Stimulated activated CD4-positive, alpha-beta T cell treated with anti-CD3 and anti-CD28 coated beads, Interleukin-12 subunit alpha, Interleukin-12 subunit beta, amount 100 ng/mL, for 4 hours (primary cell): ENCODE measurements at places on chromosomes 3 and 15.

DNA sequence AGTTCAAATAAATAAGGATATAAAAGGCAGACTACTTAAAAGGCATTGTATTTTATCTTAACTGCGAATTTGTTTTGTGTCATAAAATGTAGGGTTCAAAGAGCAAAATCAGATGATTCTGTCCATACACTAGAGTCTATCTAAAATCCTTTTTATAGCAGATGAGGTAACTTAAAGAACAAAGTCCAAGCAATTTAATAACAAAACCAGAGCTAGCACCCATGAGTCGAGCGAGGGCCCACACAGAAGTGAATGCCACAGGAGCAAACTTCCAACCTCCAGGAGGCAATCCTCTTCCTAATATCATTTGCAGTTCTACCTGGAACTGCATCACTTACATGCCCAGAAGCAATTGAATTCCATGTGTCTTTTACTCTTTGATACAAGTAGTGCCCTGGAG lies 35.4 kb upstream of the KBTBD8 start:
- no peak for DNase-seq

DNA sequence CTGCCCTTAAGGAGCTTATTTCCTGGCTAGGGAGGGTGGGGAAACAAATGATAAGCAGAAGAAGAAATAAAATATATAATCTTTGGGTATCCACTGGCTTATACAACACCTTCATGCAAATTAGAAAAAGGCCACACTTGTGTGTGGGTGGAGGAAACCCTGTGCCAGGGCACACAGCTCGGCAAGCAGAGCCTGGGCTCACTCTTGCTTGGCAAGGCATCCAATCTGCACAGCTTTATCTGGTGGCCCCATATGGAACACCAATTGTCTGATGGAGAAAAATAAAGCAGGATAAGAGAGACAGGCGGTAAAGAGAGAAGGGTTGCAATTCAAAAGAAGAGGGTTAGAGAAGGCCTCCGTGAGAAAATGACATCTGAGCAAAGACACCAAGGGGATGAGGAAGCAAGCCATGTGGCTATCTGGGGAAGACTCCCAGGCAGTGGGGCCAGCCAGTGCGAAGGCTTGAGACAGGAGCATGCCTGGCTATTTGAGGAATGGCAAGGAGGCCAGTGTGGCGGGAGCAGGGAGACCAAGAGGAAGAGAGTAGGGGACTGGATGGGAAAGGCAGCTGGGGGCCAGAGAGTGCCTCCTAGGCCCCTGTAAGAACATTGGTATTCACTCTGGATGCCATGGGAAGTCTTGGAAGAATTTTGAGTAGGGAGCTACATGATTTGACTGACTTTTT lies 22.5 kb upstream of the VPS8 start:
- no peak for DNase-seq

DNA sequence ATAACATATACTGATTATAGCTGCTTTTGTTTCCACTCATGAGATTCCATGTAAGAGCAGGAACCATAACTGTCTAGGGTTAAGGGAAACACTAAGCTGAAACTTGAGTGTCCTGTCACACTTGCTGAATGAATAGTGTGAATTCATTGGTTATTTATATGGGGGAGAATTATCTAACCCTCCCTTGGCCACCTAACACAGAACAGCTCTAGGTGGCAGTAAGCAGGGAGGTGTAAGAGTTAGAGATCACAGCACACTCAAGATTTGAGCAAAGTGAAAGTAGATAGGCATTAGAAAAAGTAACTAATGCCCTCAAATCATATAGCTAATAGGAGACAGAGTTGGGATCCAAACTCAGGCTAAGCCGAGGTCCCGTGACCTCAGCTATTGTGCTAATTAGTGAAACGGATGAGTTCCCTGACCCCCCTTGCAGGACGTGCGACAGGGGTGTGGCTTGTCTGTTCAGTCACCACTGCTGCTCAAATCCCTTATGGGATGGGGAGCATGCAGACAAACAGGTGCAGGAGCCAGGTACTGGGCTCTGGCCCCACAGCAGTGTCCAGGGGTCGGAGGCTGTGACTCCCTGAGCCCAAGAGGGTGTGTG lies 27.7 kb upstream of the ANO10 start:
- DNase-seq = no peak

- DNase-seq = no peak
These were observed 81.9 kb downstream of the FAM43A start for GRCh38 chr3:194767446-194768207.

GRCh38 chr3:178359728-178360127 lies 176.5 kb upstream of the KCNMB2 start:
- DNase-seq = no peak

- no peak for DNase-seq
These were observed 576.3 kb upstream of the NECTIN3 start for GRCh38 chr3:110495201-110495927.

DNA sequence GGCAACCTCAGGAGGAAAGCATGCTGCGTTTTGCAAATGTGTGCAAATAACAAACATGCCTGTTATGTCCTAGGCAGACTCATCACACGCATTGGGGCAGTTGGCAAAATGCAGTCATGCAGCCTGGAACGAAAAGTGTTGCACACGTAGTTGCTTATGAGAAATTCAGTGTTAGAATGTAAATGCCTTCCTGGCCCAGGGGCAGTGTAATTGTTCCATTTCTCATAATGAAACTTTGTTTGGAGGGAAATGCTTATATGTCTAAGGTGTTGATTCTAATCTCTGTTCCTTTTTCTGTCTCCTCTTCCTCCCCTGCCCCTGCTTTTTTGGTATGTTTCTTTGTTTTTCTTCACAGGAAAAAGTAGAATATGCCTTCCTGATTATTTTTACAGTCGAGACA lies 156.0 kb downstream of the CACNA1D start:
- DNase-seq = no peak

DNA sequence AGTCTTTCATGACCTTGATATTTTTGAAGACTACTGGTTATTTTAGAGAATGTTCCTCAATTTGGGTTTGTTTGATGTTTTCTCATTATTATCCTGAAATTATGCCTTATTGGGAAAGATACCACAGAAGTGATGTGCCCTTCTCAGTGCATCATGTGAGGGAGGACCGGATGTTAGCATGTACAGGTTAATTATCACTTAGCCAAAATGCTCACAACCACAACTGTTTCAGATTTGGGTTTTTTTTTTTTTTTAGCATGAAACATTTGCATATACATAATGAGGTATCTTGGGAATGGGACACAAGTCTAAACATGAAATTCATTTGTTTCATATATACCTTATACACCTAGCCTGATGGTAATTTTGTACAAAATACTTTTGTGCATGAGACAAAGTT lies 59.8 kb downstream of the PIK3R4 start:
- no peak for DNase-seq

DNA sequence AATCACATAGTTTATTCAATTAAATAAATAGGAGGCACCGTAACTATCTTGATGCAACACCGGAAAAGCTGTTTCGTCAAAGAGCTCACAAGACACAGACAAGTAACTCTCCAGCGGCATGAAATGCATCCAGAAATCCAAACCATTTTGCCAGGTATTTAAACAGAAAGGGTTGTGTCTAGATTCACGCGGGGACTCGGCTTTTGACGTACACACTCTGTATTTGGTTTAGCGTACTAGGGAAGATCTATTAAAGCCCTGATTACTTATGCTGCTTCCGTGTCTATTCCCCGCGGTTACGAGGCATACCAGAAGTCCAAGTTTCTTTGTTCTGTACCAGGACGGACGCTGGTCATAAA lies 718 bp downstream of the BNIP2 start:
- DNase-seq = no peak

DNA sequence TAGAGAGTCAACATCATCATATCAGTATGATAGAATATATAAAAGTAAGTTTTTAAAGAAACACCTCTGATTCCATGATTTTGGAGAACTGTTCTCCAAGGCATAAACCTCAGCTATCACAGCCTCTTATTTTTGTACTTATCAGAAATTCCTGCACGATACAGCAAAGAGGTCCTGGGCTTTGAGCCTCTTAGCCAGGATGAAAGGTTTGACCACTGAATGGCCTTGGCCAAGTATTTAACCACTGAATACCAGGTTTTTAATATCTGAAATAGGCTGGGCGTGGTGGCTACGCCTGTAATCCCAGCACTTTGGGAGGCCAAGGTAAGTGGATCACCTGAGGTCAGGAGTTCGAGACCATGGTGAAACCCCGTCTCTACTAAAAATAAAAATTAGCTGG lies 1.9 kb upstream of the FAM174B start:
- DNase-seq = no peak

- DNase-seq = no peak
These were observed 59.5 kb upstream of the RYK start for GRCh38 chr3:134309987-134310700.

DNA sequence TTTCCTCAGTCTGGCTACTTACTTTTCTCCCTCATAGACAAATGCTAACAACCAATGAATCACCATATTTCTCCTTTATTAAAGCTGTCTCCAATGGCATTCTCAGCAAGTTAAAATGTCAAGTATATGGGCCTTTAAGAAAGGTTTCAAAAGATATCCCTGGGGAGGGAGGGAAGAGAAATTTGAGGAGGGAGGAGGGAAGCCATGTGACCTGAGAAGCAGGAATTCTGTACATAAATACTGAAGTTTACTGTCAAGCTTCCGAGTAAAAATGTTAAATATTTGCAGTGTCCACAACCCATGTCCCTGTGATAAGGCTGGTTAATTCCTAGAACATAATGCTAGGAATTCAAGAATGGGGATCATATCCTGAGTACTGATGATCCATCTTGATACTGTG lies 175.9 kb downstream of the CNTN4 start:
- no peak for DNase-seq

DNA sequence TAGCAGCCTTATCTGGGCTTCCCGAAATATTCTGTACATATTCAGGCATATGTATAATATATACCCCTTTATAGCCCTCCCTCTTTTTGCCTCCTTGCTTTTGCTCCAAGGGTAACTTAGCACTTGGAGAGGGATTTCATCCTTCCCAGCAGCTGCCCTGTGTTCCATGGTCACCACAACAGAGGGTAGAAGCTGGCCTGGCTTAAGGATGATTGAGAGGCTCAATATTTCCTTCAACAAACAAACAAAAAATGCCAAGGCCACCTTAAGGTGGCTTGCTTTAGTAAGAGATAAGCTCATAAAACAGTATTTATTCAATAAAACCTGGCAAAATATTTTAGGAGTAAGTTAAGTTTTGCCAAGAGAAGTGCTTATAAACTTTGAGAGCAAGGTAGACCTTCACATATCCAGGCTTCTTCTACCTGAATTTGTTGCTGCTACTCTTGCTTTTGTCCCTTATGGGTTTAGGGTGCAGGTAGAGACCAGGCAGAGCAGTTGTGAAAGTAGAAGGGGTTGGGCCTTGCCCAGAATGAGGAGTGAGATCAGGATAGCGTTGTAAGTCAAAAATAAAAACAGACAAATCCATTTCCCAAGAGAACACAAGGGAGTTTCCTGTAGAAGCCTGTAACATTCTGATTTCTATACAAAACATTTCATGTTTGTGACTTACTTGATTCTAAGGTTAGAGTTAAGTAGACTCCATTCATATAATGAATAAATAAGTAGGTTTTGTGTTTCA lies 52.7 kb upstream of the ATOSA start:
- no peak for DNase-seq

GRCh38 chr3:13341229-13341905 lies 78.8 kb downstream of the NUP210 start:
- no peak for DNase-seq

GRCh38 chr3:3538451-3538850 lies 260.8 kb upstream of the LRRN1 start:
- no peak for DNase-seq

DNA sequence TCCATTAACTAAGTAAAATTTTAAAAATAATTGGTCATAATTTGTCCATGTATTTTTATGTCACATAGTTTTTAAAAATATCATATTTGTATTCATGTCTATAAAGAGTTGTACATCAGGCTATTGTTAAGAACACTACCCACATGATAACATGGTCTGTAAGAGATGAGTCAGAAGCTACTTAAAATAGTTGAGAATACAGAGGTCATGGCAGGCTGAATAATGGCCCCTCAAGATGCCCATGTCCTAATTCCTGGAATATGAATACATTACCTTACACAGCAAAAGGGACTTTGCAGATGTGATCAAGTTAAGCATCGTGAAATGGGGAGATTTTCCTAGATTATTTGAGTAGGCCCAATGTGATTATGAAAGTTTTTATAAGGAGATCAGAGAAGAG lies 782.9 kb upstream of the GOLIM4 start:
- no peak for DNase-seq

DNA sequence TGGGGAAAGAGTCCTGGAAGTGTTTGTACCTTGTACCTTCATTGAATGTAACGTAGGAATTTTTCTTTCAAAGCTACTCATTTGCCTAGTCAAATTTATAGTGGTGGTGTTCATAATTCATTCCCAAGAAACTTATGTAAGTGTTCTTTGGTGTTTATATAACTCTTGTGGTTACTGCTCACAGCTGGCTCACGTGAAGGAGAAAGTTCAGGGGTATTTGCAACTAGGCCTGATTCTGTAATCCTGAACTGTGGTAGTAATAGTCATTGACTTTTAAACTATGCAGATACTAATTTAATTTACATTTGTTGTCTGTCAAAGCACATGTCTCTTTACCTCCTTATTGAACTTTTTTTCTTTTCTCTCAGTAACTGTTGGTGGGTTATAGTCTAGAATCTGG lies 50.5 kb upstream of the TEX264 start:
- DNase-seq = no peak

DNA sequence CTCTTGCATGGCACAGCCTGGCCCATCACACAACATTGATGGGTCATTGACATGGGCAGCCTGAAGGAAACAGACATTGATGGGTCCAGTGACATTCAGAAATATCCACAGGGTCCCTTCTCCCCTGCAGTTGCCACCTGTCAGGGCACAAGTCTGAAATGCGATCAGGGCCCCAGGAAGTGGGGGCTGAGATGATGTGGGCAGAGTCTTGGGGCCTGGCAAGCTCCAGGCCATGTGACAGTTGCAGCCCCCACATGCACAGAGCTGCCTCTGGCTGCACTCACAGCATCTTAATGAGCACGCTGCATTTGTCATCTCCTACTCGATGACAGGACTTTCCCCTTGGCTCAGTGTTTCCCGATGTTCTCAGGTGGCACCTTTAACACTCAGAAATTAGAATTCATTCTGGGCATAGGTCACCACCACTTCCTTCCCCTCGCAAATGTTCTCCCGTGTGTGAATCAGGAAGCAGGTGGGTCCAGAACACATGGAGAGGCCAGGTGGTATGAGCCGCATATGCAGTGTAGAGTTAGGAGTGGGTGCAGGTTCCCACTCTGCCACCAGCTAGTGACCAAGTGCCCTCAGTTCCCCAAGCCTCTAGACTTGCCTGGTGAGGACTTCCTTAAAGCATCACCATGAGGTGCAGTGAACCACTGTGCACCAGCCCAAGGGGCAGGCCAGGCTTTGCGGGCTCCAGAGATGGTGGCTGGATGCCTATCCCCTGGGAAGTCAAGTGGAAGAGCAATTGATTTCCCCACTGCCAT lies 1.6 kb upstream of the TXNRD3 start:
- no peak for DNase-seq

GRCh38 chr15:26083896-26084295 lies 220.8 kb upstream of the ATP10A start:
- no peak for DNase-seq
